ENCODE measurements at places on chromosomes 5 and 9. TPM values are rescaled to one million over a fixed set of nuclear protein-coding genes. Genes with fewer than 3 reads are reported as not detected.
A peak's percentile ranks its signal among the peaks of the same experiment; 100 is the strongest.

- no peak for DNase-seq
Measured at GRCh38 chr5:114174837-114175236, 187.0 kb upstream of the KCNN2 start.

Gene OR13C9
- not detected for total RNA-seq

- DNase-seq, result no peak
Measured at GRCh38 chr5:12683249-12683648, 779.0 kb upstream of the CTNND2 start.

DNA sequence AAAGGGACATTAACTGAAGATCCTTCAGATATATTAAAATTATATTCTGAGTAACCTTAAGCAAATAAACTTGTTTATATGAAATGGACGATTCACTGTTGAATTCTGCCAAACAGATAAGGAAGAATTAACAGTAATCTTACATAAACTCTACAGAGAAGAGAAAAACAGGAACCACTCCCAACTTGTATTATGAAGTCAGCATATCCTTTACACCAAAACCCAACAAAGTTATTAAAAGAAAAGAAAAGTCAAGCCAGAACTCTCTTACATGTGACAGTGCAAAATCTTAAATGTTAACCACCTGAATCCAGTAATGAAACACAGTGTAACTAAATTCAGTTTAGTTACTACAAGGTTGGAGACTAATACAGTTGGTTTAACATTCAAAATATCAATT lies 185.8 kb downstream of the DEPDC1B start:
- no peak for DNase-seq

DNA sequence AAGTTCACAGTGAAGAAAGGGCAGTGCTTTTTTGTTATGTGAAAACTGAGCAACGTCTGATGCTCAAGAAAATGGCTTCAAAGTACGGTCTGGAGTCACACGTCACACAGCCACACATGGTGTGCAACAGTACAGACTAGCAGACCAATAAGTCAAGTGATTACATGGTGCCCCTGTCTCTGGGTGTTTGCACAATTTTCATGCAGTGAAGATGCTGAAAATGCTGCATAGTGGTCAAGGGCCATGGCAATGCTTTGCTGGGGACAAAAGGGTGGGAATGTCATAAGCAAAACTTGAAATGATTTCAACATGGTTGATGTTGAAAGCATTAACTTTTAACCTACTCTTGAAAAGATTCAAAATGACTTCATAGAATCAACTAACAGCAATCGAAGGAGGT lies 231.2 kb downstream of the EBF1 start:
- no peak for DNase-seq

DNA sequence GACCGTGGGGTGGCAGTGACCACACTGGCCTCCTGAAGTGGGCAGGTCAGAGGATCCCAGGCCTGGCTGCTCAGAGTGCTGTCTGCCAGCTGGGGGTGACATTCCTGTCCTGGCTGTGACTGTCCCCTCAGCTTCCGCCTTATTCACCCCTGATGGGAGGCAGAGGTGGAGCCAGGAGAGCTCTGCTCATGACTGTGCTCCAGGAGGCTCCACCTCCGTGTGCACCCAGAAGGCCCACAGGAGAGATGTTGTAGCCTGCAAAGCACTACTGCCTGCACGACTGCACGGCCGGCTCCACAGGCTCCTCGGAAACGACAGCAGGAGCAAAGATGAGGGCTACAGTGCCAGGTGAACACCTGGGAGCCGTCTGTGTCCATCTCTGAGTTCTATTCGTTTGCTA lies 60.9 kb downstream of the ROPN1L start:
- no peak for DNase-seq

Gene DEPDC1B
- 23.8 TPM for total RNA-seq

Gene PPP3R2
- not detected for total RNA-seq

Gene COQ4
- total RNA-seq, result 28.1 TPM

DNA sequence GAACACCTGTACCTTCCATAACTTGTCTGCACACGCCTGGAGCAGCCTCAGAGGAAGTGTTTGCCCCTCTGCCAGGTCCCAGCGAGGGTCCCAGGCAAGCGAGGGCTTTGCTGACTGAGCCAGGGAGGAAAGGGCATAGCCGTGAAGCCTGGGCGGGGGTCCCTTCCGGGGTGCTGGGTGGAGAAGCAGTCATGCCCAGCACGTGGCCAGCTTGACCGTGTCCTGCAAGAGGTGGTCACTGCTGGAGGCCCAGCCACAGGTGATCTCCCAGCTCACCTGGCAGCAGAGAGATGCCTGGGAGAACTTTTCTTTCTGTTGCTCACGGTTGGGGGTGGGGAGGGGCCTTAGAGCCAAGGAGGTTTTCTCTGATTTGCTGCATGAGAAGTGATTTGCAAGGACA lies 195.3 kb downstream of the CACNA1B start:
- no peak for DNase-seq

- DNase-seq, result peak; percentile 28
Measured at GRCh38 chr5:68287976-68288706, 72.6 kb downstream of the PIK3R1 start.

Gene LTC4S
- 1.5 TPM for total RNA-seq

DNA sequence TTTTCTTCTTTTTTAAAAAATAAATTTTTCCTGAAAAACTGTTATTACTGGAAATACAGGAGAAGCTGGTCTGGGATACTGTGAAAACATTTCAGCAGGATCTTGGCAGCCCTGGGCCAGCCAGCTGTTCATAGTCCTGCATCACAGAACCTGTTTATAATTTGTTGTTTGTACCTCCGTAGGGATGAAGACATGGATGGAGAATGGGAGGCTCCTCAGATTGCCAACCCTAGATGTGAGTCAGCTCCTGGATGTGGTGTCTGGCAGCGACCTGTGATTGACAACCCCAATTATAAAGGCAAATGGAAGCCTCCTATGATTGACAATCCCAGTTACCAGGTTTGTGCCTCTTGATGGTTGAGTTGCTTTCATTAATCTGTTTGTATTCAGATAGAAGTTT lies 12.4 kb upstream of the MAML1 start:
- DNase-seq, result no peak

DNA sequence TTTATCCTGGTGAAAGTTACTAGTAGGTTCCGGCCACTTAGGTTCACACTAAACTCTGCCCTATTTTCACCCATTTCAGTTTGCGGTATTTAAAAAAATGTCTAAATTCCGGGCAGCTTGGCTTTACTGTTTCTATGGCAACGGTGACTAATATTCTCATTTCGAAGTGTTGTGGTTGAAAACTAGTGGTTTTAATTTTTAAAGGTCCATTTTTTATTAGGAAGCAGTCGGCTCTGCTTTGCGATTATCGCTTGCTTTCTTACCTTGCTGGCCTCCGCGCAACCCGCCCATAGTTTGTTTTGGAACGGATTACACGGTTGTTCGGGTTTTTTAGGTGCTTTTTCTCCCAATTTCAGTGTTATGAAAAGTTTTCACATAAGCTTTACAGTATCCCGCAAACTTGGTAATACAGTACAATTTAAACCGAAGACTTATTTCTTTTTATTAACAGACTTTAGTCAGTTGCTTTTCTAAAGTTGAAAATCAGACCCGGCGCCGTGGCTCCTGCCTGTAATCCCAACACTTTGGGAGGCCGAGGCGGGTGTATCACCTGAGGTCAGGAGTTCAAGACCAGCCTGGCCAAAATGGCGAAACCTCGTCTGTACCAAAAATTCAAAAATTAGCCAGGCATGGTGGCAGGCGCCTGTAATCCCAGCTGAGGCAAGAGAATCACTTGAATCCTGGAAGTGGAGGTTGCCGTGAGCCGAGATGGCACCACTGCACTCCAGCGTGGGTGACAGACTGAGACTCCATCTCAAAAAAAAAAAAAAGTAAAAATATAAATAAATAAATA lies 1.6 kb downstream of the KDM4C start:
- peak; percentile 74 for DNase-seq

GRCh38 chr9:113361304-113362018 lies 12.1 kb downstream of the BSPRY start:
- DNase-seq, result peak; percentile 37

DNA sequence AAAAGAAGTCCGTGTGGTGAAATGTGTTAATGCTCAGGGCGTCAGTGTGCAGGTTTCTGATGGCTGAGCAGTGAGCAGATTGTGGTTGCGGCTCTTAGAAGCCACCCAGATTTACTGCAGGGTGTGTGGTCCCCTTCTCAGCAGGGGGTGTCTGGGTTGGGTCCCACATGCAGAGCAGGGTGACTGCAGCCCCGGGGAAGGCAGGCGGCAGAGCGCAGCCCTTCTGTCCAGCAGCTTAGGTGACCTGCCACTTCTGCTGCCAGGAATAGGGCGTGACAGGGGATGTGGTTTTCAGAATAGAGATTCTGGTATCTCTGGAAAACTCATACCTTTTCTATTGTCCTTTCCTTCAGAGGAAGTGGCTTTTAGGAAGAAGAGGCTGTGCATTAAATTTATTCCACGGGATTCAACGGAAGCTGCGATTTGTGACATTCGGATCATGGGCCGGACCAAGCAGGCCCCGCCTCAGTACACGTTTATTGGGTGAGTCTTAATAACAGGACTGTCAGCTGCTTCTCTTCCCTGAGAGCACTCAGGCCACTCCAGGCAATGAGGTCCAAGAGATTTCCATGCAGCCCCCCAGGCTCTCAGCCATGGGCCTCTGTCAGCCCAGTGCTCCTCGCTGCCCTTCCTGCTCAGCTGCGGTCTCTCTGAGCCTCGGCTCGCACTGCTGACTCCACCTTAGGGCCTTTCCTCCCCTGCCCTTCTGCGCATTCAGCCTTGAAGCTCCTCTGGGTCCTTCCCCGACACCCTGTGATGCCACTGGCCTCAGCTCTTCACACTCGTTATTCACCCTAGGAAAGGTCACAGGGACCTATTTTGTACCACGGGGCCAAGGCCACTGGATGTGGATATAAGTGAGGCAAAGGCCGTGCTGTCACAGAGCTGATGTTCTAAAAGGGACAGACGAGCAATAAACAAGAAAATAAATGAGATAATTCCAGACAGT lies 65.4 kb downstream of the MVB12B start:
- DNase-seq, result peak; percentile 18

Gene C9orf50
- not detected for total RNA-seq

DNA sequence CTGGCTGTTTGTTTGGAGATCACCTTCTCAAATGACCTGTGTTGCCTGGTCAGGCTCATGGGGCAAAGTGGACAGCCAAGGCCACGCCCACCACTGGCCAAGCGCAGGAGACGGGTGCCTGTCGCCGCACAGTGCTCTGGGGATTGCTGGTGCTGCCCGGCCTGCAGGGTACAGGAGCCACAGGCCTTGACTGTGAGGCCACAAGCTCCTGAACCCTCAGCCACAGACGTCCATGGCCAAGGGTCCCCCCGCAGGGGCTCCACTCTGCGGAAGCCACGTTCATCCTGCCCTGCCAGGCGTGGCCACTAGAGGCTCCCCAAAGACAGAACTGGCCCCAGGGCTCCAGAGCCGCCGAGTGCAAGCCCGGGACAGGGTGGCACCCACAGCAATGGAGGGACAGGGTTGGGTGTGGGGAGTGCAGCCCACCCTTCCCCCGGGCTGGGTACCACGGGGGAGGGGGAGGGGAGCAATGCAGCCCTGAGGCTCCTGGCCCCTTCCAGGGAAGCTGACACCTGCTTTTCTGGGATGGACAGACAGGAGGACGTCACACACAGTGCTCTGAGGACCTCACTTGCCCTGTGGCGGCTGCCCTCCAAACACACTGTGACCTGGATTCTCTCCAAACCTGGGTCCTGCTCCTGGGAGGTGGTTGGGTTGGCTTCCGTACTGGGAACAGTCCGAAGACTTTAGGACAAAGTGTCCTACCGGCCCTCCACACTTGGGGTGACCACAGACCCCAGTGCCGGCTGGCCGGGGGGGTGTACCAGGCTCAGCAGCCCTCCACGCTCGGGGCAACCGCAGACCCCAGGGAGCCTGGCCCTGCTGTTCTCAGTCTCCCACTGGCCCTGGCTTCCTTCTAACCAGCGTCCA lies 21.5 kb downstream of the TPPP start:
- DNase-seq, result peak; percentile 74

GRCh38 chr5:111223787-111224560 lies at the start of gene CAMK4:
TSS of gene CAMK4 (plus strand) at chr5:111224384. CDS start at chr5:111224484, 100 bp downstream.
- DNase-seq, result peak; percentile 26

- no peak for DNase-seq
Measured at GRCh38 chr5:14342306-14342705, 199.2 kb downstream of the TRIO start.

- DNase-seq, result no peak
Measured at GRCh38 chr5:146548781-146549449, 32.9 kb upstream of the GPR151 start.

- no peak for DNase-seq
Measured at GRCh38 chr5:81850501-81851357, 99.8 kb upstream of the SSBP2 start.

GRCh38 chr5:142863856-142864255 lies 93.7 kb downstream of the ARHGAP26 start:
- no peak for DNase-seq

Gene SLC36A3
- not detected for total RNA-seq

DNA sequence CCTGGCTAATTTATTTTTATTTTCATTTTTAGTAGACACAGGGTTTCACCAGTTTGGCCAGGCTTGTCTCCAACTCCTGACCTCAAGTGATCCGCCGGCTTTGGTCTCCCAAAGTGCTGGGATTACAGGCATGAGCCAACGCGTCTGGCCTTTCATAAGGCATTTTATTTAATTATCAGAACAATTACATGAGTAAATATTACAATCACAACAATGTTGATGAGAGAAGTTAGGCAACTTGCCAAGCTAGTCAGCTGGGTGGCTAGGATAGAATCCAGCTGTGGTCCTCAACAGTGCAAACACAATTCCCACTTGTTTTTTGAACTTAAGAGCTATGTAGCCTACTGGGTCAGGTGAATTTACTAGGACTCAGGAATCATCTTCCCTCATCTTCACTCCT lies 22.0 kb downstream of the C9orf57 start:
- DNase-seq, result no peak

GRCh38 chr5:25863811-25864210 lies 1174.6 kb downstream of the CDH9 start:
- no peak for DNase-seq

DNA sequence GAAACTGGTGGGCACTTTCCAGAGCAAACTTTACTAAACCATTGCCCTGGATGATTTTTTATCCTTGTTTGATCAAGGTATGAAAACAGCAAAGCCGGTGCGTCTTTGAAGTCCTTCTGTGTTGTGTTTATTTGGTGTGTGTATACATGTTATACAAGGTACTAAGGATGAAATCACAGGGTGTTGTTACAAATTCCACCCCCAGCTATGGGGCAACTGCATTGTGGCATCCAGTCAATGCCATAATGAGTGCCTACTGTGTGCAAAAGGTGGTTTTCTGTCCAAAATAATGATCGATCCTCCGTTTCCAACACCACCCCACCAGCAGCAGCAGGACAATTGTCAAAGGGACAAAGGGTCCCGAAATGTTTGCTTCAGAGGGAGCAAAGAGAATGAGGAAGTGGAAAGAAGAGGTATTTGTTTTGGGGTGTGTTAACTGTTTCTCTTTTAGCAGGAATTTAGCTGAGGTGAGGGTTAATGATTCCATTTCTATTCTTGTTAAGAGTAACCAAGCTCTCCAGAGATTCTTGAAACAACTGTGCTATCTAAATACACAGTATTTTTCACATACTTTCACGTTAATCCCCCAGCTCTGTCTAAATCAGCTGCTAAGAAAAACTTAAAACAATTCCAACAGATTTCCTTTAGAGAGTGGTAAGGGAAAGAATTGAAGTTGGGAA lies 568.7 kb upstream of the KLF4 start:
- no peak for DNase-seq

Data from PC-3 (cell line).